ENCODE measurements at places on chromosomes 1 and 21.

GRCh38 chr1:176183618-176184017 is 23.5 kb downstream of the COP1 start:
- no peaks in the 10 kb centered on the region for H3K4me1 ChIP-seq
- no peak overlapping the region for H3K4me3 ChIP-seq
- DNase-seq, result no peak
- no peak overlapping the region for H3K27ac ChIP-seq
- H3K36me3 ChIP-seq, result no peaks in the 10 kb centered on the region

DNA sequence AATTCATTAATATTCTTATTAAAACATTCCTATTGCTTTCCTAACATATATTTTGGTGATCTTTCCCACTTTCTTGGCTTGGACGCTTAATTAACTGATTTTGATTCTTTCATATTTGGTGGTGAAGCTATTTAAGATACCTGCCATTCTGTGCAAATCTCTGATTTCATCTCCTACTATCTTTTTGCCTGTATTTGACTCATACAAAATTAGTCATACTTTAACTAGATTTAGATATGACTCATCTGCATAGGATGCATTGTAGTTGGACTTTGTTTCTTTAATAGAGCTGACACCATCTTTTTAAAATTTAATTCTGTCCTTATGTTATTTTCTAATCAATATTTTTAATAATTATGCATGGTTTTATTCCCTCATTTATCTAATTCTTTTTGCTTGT is 93.8 kb upstream of the PLPPR4 start:
- no peak overlapping the region for H3K4me3 ChIP-seq
- H3K27ac ChIP-seq, result no peak overlapping the region
- H3K27me3 ChIP-seq, result no peaks in the 10 kb centered on the region
- no peaks in the 10 kb centered on the region for H3K36me3 ChIP-seq
- no peak for DNase-seq
- peaks cover 2% of the 10 kb centered on the region for H3K4me1 ChIP-seq

- no peaks in the 10 kb centered on the region for H3K36me3 ChIP-seq
- H3K27ac ChIP-seq, result no peak overlapping the region
- H3K27me3 ChIP-seq, result no peaks in the 10 kb centered on the region
- no peaks in the 10 kb centered on the region for H3K4me1 ChIP-seq
- no peak overlapping the region for H3K4me3 ChIP-seq
Observed at GRCh38 chr21:29712818-29713217, 227.0 kb downstream of the GRIK1 start.

DNA sequence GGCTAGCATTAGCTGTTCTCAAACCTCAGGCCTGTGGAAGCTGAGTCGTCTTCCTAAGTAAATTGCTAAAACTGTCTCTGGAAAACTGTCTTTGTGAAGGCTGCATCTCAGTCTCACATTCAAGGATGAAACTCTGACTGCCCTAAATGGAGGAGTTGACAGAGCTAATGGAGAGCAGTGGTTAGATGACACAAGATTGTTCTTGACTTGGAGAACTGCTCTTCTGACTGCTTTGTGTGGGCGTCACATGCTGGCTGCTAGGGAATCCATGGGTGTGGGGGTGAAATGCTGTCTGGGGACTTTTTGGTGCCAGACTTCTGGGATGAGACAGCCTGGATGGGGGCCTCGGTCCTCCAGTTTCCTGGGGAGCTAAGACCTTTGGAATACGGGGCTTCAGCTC is 24.5 kb upstream of the TSPAN2 start:
- H3K27me3 ChIP-seq, result no peaks in the 10 kb centered on the region
- no peaks in the 10 kb centered on the region for H3K4me1 ChIP-seq
- H3K27ac ChIP-seq, result no peak overlapping the region
- H3K4me3 ChIP-seq, result no peak overlapping the region

GRCh38 chr1:72954943-72955342 is 672.6 kb upstream of the NEGR1 start:
- no peak overlapping the region for H3K4me3 ChIP-seq
- no peak overlapping the region for H3K27ac ChIP-seq
- DNase-seq, result no peak
- no peaks in the 10 kb centered on the region for H3K27me3 ChIP-seq
- H3K36me3 ChIP-seq, result no peaks in the 10 kb centered on the region

GRCh38 chr1:32685498-32685897 is 17.1 kb downstream of the SYNC start:
- H3K27ac ChIP-seq, result no peak overlapping the region
- H3K4me1 ChIP-seq, result peaks cover 5% of the 10 kb centered on the region
- no peak overlapping the region for H3K4me3 ChIP-seq
- DNase-seq, result no peak
- H3K27me3 ChIP-seq, result no peaks in the 10 kb centered on the region

GRCh38 chr1:204591473-204592090 is 75.4 kb downstream of the MDM4 start:
- H3K27me3 ChIP-seq, result no peaks in the 10 kb centered on the region
- no peaks in the 10 kb centered on the region for H3K4me1 ChIP-seq
- H3K36me3 ChIP-seq, result no peaks in the 10 kb centered on the region
- H3K4me3 ChIP-seq, result no peak overlapping the region
- DNase-seq, result no peak
- H3K27ac ChIP-seq, result no peak overlapping the region

DNA sequence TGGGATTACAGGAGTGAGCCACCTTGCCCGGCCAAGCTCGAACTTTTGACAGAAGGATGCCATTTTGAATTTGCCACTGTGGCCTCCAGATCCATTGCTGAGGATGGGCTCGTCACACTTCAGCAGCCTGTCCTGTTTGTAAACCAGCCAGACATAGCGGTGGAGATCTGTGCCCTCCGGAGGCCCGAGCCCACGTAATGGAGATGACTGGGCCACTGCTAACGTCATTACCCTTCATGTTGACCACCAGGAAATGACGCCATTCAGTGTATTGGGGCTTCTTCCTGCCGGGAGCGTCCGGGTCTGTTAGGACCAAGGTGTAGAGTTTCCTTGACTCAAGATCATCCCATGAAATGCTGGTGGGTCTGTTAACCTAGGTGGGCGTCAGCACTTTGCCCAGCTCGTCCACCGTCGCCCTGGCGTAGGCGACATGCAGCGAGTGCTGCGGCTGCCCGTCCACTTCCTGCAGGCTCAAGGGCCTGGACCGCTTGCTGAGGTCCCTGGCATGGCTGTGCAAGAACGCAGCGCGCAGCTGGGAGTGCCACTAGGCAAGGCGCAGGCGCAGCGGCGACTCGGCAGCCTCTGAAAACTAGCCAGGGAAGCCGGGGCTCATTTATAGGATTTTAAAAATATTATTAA is 40.8 kb downstream of the PTPRC start:
- H3K27me3 ChIP-seq, result no peaks in the 10 kb centered on the region
- H3K4me3 ChIP-seq, result no peak overlapping the region
- no peak for DNase-seq
- no peak overlapping the region for H3K27ac ChIP-seq

GRCh38 chr21:41920476-41920875 is 33.3 kb downstream of the C2CD2 start:
- no peaks in the 10 kb centered on the region for H3K27me3 ChIP-seq
- peaks cover 12% of the 10 kb centered on the region for H3K4me1 ChIP-seq
- H3K27ac ChIP-seq, result no peak overlapping the region
- H3K36me3 ChIP-seq, result no peaks in the 10 kb centered on the region

- no peak overlapping the region for H3K4me3 ChIP-seq
- no peaks in the 10 kb centered on the region for H3K4me1 ChIP-seq
- no peak overlapping the region for H3K27ac ChIP-seq
- H3K36me3 ChIP-seq, result no peaks in the 10 kb centered on the region
Observed at GRCh38 chr1:208324005-208324404, 79.8 kb upstream of the PLXNA2 start.

DNA sequence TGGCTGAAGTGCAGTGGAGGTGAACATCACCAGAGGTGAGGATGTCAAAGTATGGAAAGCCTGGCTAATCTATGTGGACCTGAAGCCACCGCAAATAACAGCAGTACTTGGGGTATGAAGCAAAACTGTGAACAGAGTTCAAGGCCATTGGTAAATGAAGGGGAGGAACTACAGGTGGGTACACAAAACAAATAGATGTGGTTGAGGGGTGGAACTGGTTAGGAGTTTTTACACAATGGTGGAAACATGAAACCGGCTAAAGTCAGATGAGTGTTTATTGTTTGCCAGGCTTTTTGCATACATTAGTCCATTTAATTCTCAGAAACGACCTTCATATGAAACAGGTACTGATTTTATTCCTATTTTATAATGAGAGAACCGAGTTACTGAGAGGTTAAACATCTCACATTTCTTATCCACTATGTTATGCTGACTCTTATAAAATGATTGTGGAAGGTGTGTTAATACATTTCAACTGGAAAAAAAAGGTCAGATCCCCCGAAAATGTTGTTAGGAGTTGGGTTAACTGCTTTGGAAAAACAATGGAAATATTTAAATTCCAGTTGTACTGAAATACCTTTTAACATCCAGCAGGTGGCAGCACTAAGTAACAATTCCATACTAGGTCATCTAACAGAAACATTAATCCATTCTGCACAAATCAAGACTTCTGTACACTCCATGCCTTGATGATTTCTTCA is 44.3 kb upstream of the GTF2B start:
- H3K27ac ChIP-seq, result no peak overlapping the region
- H3K4me1 ChIP-seq, result no peaks in the 10 kb centered on the region
- no peaks in the 10 kb centered on the region for H3K27me3 ChIP-seq

- H3K27me3 ChIP-seq, result no peaks in the 10 kb centered on the region
- no peak overlapping the region for H3K4me3 ChIP-seq
- no peak overlapping the region for H3K27ac ChIP-seq
- no peaks in the 10 kb centered on the region for H3K36me3 ChIP-seq
Observed at GRCh38 chr1:205565799-205566198, 61.3 kb downstream of the CDK18 start.
